ENCODE measurements at places on chromosomes 5 and 9.

- DNase-seq: no peak
Observed at GRCh38 chr5:138661291-138661960, 86.2 kb upstream of the HSPA9 start.

- DNase-seq: no peak
Observed at GRCh38 chr5:149938279-149938678, 6.3 kb downstream of the PDE6A start.

DNA sequence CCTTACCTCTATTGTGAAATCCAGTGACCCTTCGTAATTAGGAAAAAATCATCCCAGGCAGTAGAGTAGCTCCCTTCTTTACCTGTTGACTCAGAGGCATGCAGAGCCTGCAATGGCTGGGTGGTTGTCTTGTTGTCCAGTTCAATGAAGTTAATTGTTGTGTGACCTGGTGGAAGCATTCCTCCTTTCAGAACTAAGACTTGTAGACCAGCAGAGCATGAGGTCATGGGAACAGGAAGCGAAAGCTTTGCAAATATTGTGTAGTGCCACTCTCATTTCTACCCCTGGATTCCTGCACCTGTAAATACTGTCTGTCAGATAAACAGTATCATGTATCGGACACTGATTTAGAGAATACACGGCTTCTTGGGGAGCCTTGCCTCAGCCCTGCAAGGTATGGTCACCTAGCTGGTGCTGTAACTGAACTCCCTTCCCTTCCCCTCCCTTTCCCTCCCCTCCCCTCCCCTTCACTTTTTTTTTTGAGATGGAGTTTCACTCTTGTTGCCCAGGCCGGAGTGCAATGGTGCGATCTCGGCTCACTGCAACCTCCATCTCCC, 5.7 kb upstream of the PRXL2C start:
- no peak for DNase-seq

- no peak for DNase-seq
Observed at GRCh38 chr5:56170557-56170956, 62.6 kb downstream of the ANKRD55 start.

- no peak for DNase-seq
Observed at GRCh38 chr5:68255305-68256120, 40.0 kb downstream of the PIK3R1 start.

GRCh38 chr9:18319918-18320445, 154.0 kb upstream of the ADAMTSL1 start:
- DNase-seq: no peak

DNA sequence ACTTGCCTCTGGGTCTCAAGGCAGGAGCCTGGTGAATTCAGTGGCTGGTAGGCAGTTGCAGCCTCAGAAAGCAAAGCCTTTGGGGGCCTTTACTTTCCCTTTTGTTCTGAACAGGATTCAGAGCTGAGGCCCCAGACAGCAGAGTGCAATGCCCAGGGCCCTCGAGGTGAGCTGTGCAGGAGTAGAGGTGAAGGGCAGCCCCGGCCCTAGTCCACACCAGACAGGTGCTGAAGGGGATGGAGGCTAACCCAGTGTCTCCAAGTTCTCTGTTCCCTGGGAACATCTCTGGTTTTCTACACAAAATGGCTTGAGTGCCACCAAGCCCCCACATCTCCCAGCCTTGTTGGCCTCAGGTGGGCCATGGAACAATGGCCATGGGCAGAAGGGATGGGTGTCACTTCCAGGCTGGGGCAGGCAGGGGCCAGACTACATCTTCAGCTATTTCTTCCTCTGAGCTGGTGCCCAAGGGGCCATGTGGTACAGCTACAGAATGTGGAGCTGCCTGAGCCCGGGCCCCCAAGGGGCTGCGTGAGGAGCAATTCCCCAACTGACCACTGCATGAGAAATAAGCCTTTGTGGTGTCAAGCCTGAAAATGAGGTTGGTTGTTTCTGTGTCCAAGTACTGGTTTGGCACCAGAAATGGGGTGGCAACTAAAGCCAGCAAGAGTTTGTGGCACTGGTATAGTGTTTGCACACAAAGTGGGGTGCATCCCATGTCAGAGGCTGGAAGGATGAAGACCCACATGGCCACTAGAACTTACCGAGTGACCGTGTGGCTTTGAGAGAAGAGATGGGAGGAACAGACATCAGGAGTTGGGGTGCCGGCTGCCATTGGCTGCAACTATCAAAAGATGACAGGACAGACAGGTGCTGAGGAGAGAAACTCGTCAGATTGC, 57.8 kb downstream of the BARX1 start:
- no peak for DNase-seq

- DNase-seq: no peak
Observed at GRCh38 chr9:133403766-133404453, 13.9 kb downstream of the REXO4 start.

- DNase-seq: no peak
Observed at GRCh38 chr9:85115473-85115872, 445.9 kb downstream of the NTRK2 start.

DNA sequence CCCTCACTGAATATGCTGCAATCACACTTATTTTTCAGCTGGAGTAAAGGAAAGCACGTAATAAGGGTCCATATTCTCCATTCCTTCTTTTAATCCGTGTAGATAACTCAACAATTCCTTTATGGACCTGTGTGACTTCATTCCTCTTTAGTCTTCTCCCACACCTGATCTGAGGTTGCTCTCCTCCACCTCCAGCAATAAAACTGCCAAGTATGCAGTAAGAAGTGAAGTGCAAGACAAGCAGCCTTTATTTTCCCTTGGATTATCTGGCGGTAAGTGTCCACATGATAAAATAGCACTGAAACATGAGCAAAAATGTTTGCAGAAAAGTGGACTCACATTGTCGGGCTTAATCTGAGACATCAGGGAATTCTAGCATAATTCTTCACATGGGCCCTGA, 13.8 kb downstream of the DEPDC1B start:
- DNase-seq: no peak

DNA sequence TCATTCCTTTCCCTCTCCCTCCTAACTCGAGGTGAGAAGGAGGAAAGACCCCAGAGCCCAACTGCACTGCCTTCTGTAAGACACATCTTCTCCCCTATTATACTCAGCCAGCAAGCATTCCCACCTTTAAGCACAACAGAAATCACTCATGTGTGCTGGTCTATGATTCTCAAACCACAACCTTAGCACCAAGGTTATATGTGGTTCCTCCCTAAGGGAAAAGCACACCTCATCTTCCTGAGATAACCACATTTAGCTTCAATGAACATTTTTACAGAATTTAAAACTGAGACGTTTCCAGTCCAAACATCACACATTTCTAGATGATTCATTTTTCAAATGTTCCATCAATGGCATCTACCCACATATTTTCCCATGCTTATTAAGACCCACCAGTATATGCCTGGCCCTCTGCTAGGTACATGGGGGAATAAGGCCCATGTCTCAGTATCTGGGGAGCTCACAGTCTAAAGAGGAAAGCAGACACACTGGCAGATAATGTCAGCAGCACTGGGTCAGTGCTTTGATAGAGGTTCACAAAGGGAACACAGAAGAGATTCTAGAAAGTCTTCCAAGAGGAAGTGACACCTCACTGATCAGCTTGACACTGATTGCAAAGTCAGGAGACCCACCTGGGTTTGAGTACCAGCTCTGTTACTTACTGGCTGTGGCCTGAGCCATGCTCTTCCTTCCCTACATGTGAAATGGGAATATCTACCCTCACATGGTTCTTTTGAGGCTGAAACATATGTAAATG, 245.4 kb downstream of the DENND1A start:
- no peak for DNase-seq

DNA sequence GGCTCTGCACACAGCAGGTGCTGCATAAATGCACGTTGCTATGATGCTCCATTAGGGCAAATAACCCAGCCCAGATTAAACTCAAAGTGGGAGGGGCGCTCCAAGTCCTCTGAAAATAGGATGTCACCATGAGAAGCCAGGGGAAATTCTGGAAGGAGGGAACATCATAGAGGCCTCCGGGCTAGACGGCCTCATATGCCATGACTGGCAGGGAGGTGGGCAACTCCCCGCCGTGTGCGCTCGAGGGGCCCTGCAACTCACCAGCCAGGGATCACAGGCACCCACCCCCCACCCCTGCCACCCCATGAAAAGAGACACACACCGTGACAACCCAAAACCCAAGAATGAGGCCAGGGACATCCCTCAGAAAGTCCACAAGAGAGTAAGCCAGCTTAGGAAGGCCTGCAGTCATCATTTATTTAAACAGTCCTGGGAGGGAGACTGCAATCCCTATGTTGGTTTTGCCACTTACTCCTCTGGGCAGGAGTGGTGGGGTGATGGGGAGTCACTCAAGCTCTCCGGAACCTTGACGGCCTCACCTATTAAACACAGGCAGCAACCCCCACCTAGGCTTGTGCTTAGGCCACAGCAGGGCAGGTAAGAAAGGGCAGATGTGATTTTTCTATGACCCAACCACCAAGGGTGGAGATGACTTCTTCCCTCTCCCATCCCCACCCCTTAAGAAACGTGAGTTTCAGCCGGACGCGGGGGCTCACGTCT, 4.0 kb downstream of the VAV2 start:
- no peak for DNase-seq

DNA sequence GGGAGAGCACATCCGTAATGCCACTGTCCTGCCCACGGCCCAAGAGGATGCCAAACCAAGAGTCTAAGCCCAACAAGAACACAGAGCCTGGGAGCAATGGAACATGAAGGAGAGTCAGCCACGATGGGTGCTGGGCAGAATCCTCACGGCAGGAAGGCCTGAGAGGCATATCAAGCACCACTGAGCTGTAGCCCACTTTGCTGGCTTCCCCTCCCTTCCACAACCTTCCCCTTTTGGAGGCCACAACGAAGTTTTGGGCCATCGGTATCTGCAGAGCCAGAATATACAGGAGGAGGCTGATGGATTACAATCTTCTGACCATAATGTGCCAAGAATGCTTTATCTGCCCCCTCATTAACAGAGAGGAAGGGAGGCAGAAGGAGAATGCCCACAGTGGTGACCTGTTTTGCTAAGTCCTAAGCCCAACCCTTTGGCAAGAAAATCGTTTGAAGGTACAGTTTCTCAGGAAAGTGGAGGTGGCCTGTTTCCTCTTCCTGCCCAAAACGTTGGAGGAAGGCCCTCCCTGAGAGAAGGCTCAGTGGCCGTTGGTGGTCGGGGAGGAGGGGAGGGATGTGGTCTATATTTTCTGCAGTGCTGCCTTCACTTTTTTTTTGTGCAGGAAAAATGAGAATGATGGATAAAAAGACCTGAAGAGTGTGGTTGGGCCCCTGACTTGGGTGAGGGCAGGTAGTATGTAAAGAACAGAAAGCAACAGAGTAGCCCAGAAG, 26.2 kb downstream of the MACROH2A1 start:
- DNase-seq: no peak

DNA sequence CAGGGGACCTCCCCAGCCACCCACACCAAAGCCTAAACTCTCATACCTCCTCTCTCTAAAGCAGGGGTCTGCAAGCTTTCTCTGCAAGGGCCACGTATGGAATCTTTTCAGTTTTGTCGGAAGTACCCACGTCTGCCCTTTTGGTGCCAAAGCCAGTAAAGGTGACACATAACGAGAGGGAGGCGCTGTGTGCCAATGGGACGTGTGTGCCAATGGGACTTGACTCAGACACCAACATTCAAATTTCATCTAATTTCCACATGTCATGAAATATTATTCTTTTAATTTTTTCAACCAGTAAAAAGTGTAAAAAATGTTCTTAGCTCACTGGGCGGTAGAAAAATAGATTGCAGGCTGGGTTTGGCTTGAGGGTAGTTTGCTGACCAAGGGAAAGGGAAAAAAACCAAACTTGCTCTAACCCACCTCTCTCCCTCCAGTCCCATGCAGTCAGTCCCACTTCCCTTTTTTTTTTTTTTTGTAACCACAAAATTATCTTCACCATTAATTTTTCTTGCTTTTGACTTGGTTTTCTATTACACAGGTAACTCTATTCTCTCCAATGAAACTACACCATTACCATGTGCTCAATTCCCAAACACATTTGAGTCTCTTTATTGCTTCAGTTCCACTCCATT, 25.5 kb downstream of the OR2V1 start:
- no peak for DNase-seq

DNA sequence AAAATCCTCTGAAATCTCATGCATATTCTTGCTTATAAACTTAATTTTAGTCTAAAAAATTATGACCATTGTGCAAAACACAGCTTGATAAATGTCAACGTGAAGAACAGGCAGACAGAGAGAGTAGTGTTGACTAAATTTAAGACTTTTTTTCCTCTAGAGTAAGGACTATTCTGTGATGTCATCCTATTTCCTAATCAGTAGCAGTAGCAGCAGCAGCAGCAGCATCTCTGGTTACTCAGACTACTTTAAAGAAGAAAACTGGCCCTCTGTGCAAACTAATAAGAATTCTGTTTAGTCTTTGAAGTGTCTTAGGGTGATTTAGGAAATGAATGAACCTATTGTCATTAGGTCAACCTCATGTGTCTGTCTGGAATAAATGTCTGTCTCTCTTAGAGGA, 403.0 kb downstream of the HINT1 start:
- no peak for DNase-seq

DNA sequence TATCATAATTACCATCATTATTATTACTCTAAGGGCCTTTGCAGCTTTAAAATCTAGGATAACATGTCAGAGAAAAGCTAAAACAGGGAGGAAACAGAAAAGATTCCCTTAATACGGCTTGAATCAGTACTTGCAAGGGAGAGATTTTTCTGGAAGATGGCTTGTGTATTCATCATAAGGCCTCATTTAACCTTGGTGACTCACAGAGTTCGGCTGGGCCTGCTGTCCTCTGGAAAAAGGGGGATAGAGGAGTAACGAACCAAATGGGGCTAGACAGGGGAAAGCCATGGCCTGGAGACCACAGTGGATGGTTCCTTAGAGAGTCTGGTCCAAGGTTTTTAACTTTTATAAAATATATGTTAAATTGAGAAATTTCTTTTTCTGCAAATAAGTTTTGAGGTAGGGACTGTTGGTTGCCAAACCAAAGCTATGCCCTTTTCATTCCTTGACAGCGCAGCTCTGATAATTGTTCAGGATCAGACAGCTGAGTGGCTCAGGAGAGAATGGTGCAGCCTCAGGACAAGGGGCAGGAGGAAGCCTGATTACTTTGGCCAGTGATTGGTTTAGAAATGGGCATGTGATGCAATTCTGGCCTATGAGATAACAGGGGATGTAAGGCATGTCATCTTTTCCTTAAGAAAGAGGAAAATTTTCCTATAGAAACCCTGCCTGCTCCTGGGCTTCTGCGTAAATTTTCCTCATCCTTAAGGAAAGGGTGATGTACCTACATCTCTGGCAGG, 25.6 kb upstream of the GSN start:
- no peak for DNase-seq

- no peak for DNase-seq
Observed at GRCh38 chr5:173816728-173817127, 71.4 kb upstream of the CPEB4 start.

- no peak for DNase-seq
Observed at GRCh38 chr5:83306572-83307241, 164.8 kb upstream of the VCAN start.

GRCh38 chr5:127187706-127188105, 102.9 kb upstream of the MEGF10 start:
- no peak for DNase-seq

DNA sequence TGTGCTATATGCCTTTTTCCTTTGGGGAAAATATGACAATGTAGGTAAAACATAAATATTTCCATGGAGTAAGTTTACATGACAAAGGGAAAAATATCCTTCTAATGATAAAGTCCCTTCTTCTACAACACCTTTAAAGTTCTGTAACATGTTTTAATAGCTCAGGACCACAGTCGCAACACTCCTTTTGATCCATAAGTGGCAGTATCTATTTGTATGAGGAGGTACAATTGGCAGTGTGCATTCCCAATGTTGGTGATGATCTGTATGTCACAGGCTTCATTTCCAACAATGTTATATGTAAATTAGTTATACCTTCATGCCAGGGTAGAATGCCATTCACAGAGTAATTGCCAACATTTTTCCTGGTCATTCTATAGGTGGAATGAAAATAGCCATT, 127.1 kb upstream of the CCNH start:
- no peak for DNase-seq
